ENCODE measurements at places on chromosomes 12 and 14.

- DNase-seq = no peak
Measured at GRCh38 chr14:80315681-80316080, 104.4 kb upstream of the DIO2 start.

DNA sequence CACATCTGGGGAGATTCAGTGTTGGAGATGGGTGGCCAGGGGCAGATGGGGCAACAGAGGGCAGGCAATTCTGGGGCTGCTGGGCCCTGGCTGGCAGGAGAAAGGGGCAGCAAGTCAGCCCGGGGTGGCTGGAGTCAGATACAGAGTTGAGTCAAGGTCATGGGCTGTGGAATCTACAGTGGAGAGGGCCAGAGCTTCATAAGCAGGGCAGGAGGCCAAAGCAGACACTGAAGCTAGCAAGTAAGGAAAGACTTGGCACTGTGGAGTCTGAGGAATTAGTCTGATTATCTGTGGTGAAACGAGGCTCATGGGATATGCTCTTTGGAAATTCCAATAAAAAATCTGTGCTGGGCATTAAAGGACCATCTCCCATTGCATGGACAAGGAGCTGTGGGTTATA lies 95.5 kb downstream of the TMX1 start:
- no peak for DNase-seq

DNA sequence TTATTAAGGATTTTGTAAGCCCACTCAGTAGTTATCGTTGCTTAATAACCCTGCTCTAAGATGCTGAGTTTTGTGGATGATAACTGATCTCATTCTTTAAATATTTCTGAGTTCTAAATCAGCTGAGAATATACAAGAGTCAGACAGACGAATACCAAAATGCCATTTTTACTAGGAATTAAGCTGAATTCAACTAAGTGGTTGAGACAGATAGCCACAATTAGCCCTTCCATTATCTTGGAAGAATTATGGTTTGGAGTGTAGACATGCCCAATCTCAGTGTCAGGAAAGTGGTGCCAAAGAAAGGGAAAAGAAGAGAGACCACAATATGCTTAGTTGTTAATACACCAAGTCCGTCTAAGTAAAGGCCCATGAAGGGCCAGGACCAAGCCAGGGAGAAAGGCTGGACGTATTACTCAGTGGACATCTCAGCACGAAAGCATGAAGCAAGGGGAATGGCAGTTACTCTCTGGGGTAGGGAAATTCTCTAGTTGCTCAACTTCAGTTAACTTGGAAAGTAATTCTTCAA lies 58.6 kb downstream of the KCNA5 start:
- DNase-seq = no peak

DNA sequence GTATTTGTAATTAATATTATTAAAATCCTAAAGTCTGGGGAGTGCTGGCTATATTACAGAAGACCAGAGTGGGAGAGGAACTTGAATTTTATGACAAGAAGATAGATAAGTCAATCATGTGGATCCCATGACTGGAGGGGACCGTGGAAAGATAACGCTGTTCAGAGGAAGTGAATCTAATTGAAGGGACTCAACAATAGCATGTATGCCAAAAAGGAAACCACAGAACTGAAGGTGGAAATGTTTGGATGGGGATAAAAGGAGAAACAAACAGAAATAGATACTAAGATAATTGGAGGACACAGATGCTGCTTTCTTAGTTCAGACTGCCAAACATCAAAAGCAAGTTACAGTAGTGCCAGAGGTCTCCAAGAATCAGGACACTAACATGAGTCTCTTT lies 21.1 kb downstream of the OR6J1 start:
- no peak for DNase-seq

GRCh38 chr12:5742258-5742657 lies 202.8 kb downstream of the ANO2 start:
- no peak for DNase-seq

- no peak for DNase-seq
Measured at GRCh38 chr14:101476258-101476915, 84.9 kb upstream of the DIO3 start.

DNA sequence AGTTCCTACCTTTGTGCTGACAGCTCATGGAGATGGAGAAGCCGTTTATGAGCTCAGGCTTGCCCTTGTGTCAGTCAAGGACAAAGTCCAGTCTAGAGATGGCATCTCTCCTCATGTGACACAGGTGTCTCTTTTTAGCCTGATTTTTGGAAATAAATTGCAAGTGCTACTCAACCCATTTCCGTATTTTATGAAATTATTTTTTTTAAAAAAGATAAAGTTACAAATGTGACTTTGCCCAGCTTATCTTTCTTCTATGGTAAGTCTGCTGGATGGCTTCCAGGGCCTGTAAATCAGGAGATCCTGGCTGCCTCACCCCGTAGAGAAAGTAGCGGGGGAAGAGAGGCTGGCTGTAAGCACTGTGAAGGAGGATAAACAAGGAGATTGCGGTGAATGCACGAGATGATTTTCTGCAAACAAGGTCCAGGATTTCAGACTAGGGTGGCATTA lies 169.7 kb downstream of the MYRFL start:
- no peak for DNase-seq

DNA sequence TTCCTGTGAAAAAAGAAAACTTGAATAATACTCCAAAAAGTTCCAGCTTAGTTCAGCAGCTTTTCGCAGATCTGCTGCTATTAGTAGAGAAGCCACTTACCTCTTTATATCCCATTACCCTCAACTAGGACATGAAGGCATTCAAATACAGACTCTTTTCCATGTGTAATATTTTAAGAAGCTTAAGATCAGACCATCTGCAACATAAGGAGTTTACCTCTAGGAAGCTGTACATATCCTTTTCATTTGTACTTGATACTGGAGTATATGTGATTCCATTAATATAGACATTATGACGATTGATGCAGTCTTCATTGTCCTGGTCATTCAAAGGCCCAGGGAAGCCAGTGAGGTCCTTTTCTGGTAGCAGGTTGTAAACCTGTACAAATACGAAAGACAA lies 20.4 kb downstream of the A2M start:
- DNase-seq = no peak

DNA sequence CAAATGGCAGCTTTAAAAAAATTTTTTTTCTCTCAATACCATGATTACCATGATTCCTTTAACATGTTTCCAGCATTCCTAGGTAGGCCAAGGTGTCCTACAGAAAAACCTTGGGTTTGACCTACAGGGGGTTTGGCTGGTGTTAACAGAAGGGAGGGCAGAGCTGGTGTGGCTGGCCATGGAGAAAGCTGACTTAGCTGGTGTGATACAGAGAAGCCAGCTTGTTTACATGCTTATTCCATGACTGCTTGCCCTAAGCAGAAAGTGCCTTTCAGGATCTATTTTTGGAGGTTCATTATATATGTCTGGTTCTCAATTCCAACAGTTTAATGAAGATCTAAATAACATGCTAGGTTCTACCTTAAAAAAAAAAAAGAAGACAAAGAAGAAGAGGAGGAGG lies 68.6 kb downstream of the EEA1 start:
- no peak for DNase-seq

GRCh38 chr14:31543969-31544799 lies 17.0 kb upstream of the NUBPL start:
- no peak for DNase-seq

- no peak for DNase-seq
Measured at GRCh38 chr12:32098112-32098511, 8.5 kb upstream of the BICD1 start.

DNA sequence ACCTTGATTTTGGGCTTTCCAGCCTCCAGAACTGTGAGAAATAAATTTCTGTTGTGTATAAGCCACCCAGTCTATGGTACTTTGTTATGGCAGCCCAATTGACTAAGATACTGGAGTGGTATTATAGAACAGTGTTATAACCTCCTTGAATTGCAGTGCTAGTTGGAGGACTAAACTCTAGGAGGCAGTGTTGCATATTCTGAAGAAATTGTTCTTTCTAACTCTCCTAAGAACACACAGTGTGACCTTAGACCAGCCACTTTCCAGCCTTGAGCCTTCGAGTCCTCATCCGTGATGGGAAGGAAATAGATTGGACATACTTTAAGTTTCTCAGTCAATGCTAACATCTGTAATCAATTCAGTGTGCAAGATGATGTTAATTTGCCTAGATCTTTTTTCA lies 22.4 kb upstream of the LRRC10 start:
- DNase-seq = no peak

DNA sequence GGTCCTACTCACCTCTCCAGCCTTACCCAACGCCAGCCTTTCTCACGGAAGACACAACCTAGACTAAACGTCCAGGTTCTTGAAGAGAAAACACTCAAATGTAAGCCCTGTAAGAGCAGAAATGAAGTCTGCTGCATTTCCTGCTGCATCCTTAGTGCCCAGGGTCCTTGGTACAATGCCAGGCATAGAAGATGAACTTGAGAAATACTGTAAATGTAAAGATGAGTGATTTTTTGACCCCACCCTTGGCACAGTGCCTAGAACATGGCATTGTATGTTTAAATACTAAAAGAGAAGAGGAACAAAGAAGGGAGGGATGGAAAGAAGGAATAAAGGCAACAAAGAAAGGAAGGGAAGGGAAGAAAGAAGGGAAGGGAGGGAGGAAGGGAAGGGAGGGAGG lies 514.6 kb downstream of the MED13L start:
- DNase-seq = no peak

DNA sequence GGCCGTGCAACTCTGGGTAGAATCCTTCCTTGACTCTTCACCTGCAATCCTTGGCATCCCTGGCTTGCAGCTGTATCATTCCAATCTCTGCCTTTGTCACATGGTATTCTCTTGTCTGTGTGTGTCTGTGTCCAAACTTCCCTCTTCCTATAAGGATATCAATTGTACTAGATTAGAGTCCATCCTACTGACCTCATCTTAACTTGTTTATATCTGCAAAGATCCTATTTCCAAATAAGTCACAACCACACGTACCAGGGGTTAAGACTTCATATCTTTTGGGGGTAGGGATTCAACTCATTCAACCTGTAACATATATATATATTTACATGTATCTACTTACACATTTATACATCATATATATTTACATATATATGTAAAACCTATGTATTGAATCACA lies 29.6 kb upstream of the RASSF3 start:
- DNase-seq = no peak

GRCh38 chr14:44422699-44423098 lies 84.4 kb downstream of the FSCB start:
- no peak for DNase-seq

Data from COLO829 (cell line).